GOT3 (cell line): ENCODE measurements at places on chromosomes 7 and 10.

GRCh38 chr7:112427984-112428383 is 22.3 kb upstream of the IFRD1 start:
- DNase-seq, result no peak

GRCh38 chr7:52959336-52959735 is 76.1 kb upstream of the POM121L12 start:
- DNase-seq, result no peak

GRCh38 chr7:106166651-106167342 is 54.7 kb upstream of the SYPL1 start:
- no peak for DNase-seq

- no peak for DNase-seq
These were observed 5.2 kb downstream of the MTG1 start for GRCh38 chr10:133399123-133399601.

DNA sequence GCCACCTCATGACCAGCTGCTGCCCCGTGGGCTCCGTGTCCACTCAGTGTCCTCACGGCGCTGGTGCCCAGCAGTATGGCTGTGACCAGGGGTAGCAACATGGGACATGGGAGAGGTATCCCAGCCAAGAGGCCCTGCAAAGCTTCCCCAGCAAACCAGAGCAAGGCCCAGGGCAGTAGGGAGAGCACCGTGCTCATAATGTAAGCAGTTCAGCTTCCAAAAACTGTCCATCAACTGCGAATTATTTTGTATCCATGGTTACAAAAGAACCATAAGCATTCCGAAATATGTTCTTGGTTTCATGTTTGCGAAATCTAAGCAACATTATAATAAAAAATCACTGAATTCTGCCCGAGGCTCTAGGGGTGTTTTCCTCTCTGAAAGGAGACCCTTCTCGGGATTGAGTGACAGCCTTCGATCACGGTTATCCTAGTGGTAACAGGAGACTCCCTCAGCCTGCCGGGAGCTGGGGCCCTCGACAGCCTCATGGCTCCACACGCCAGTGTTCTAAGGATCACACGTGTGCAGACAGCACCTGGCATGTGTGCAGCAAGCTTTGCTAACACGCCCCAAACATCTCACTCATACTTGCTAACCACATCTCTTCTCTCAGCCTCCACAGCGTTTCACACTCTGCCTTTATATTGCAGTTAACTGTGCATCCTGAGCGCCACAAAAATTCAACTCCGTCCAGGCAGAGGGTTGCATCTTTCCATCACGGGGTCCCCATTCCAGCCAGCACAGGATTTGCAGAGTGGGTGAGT is 117.6 kb downstream of the DIP2C start:
- DNase-seq, result no peak

DNA sequence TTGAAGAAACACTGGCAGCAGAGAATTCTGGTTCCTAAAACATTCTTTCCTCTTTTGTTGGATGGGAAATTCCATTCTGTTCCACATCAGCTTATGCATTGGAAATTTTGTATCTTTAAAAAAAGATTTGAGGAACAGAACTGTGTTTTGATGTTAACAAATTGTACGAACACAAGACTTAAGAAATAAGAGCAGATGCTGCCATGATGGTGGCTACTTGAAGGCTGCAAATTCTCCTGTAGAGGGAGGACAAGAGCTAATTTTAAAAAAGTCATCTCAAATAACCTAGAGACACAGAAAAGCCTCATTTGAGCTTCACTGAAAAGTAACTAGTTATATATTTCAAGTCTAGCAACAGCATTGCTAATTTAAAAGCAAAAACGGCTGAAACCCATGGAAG is 29.8 kb downstream of the NDUFB2 start:
- no peak for DNase-seq

- DNase-seq, result no peak
These were observed 87.3 kb upstream of the CYTH3 start for GRCh38 chr7:6359734-6360133.

GRCh38 chr7:153432063-153432462 is 620.1 kb upstream of the DPP6 start:
- DNase-seq, result no peak

DNA sequence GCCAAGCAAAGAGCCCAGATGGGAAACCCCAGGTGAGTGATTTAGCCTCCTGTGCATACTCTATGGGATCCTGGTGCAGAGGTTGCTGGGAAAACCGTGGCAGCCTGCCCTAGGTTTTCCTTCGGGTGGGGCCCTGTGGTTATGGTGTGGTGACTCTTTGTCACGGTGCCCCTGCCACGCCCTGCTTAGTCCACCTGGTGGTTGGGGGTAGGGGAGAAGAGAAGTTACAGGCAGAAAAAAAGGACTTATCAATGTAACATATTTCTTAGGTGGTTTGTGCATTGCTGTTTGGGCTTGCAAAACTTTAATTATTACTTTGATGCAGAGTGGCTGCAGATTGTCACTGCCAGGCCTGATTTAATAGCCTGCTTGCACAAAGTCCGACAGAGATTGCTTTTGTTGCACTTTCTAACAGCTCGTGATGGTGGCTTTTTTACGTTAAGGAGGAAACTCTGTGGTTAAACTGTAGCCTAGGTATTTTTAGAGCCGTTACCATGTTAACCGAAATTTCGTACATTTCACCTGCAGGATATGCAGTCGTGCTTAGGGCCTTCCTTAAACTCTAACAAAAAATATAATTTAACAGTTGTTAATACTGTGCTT is 197.4 kb downstream of the RNLS start:
- no peak for DNase-seq

GRCh38 chr10:49133706-49134248 is at the start of gene FAM170B:
Gene FAM170B, minus strand, starts transcription at chr10:49134021. Its CDS starts 103 bp downstream, at chr10:49133918.
- DNase-seq, result no peak

- DNase-seq, result no peak
These were observed 61.5 kb downstream of the HBP1 start for GRCh38 chr7:107230334-107230733.

DNA sequence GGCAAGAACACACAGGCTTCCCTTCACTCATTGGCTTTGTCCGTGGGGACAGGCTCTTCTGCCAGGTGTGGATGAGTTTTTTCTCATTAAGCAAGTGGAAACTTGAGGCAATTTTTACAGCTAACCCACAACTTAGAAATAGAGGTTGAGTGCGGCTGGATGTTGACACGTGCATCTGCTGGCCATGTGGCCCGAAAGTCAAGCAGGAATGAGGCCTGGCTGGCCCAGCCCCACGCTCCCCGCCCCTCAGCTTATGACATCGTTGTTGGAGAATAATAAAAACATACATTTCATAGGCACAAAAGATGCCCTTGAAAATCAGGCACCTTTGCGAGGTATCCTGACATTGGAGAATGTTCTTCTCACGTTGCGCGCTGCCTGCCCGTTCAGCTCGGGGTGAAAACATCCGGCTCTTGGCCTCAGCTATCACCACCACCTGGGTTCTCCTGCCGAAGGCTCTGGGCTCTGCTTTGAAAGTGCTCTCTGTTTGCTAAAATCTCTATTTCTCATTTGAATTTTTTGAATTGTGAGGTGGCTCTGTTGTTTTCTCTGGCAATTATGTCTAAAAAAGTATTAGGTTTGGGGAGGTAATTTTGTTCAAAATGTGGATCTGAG is 310.7 kb downstream of the WDR37 start:
- DNase-seq, result no peak

DNA sequence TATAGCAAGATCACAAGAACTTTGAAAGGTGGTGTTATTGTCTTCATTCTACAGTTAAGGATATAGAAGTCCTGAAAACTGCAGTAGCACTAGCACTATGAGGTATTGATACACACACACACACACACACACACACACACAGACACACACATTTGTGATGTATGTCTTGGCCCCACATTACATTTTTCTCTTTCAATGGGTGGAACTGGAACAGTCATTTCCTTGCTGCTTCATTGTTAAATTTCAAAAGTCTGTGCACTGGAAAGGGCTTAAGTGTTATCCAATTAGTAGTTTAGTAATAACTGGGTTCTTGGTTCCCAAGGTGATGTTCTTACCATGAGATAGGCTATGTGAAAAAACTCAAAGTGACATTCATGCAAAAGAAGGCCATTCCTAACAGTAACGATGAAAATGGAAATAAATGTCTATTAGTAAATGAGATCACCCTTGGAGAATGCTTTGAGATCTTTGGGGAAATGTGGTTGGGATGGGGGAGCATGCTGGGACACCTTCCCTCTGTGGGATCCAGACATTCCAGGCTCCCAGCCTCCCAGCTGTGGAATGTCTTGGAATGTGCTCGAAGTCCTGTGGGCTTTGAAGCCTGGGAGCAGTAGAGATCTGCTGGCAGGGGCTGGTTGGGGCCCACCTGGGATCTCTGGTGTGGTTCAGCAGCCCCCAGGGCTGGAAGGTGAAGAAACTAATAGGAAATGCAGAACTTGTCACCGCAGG is 37.4 kb upstream of the CALD1 start:
- no peak for DNase-seq

- no peak for DNase-seq
These were observed 12.0 kb downstream of the YWHAG start for GRCh38 chr7:76346778-76347177.

GRCh38 chr10:80454513-80455460 is 677 bp downstream of the TSPAN14 start:
- no peak for DNase-seq

GRCh38 chr10:129772468-129773358 is 191.4 kb downstream of the EBF3 start:
- no peak for DNase-seq

- no peak for DNase-seq
These were observed 99.4 kb downstream of the CALD1 start for GRCh38 chr7:134878746-134879357.

GRCh38 chr10:105798328-105798889 is 1157.3 kb downstream of the SORCS3 start:
- no peak for DNase-seq
